ENCODE measurements at places on chromosomes 1 and 21.

DNA sequence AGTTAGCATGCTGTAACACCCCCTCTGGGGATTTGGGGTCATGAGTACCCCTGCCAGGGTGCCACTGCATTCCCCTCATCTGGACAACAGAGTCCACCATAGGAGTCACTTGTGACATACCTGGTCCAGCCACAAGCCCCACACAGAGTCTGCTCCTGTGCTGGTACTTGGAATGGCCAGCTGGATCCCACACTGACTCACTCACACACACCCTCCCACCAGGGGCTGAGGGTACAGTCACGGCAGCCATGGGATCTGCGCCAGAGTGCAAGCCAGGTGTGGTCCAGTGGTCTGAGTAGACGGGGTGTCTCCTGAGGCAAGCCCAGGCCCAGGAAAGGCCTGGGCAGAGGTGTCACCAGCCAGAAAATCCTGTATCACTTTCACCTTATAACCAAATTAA lies 67.7 kb downstream of the MRPL39 start:
- no peak for DNase-seq

DNA sequence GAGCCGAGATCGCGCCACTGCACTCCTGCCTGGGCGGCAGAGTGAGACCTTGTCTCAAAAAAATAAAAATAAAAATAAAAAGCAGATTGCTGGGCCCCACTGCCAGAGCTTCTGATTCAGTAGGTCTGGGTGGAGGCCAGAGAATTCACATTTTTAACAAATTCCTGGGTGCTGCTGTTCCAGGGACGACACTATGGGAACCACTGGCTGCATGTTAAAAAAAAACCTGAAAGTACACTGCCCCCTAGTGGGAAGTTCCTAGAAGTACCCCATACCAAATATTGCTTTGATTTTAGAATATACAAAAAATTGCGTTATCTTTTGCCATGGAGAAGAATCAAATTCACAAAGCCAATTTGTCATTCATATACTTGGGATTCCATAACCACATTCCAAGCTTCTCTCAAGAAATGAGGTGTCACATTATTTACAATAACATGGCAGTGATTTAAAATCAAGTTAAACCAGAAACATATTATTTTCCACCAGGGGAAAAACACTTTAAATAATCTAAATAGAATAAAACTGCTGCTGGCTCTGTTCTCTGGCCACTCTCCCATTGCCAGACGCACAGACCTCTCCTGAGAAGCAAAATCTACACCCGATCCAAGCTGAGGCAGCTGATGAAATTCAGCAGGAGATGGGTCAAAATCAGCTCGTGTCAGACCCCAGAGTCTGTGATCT lies 27.4 kb downstream of the SYF2 start:
- peak; percentile 56 for DNase-seq

DNA sequence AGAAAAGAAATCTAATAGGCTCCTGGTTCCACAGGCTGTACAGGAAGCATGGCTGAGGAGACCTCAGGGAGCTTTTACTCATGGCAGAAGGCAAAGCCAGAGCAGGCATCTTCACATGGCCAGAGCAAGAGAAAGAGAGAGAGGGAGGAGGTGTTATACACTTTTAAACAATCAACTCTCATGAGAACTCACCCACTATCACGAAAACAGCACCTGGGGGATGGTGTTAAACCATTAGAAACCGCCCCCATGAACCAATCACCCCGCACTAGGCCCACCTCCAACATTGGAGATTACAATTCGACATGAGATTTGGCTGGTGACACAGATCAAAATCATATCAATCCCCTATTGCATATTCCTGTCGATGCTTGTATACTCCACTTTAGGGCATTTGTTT lies 93.5 kb downstream of the MRPL39 start:
- DNase-seq: no peak

- no peak for DNase-seq
Measured at GRCh38 chr1:1435106-1435903, at the start of gene VWA1. VWA1 (plus strand) TSS chr1:1435690; CDS start chr1:1435749, 59 bp downstream.

Data from HuH-7 (cell line).